ENCODE measurements at places on chromosomes 1 and 21.

DNA sequence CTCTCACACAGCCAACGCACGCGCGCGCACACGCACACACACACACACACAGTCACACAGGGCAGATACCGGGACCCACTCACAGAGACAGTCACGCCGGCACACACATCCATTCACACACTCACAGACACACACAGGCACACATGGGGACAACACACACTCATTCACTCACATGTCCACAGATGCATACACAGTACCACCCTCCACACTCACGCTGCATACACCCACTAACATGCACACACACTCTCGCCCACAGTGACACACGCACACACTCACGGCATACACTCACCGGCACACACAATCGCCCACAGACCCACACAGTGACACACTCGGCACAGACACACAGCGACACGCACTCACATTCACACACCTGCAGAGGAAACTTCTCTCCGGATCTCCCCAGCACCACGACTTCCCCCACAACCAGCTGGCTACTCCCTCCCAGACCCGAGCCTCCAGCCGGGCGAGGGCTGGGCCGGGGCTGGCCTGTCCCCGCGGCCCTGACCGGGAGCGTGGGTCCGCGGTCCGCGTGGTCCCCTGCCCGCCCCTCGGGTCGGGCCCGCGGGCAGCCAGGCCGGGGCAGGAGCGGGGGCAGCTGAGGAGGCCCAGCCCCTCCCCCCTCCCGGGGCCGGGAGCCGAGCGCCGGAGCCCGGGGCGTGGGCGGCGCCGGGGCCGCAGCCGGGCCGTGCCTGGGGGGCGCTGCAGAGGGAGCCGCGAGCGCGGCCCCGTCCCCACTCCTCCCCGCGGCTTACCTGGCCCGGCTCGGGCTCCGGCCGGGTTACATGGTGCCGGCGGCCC lies 552 bp downstream of the DLGAP3 start:
- no peak for DNase-seq

DNA sequence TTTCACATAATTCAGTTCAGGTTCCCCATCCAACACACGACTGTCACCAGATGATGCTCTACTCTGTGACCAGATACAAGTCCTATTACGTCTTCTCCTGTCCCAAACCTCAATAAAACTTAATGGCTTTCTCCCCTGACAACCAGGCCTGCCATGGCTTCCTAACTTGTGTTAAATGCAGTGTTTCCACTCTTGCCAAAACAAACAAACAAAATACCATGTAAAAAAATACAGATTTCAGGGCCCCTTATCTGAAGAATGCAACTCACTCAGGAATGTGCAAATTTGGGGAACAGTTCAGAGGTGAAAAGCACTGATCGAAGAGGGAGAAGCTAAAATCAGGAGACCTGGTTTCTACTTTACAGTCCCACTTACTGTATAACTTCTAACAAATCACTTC lies 863 bp upstream of the NUF2 start:
- no peak for DNase-seq

DNA sequence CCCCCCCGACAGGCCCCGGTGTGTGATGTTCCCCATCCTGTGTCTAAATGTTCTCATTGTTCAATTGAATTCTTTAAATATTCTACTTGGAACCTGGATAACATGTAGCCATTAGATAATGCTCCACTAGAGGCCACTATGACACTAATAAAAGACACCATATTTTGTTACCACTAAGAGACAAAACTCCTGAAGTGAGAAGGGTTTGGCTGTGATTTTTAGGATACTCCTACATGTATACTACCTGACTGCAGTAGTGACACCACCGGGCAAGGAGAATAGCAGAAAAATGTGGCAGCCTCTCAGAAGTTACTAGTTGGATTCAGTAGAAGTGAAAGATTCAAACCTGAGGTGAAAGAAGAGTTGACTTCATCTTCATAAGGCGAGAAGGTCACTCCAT lies 36.0 kb downstream of the F5 start:
- DNase-seq: no peak

GRCh38 chr1:246695136-246695535 lies 29.1 kb upstream of the SCCPDH start:
- no peak for DNase-seq

DNA sequence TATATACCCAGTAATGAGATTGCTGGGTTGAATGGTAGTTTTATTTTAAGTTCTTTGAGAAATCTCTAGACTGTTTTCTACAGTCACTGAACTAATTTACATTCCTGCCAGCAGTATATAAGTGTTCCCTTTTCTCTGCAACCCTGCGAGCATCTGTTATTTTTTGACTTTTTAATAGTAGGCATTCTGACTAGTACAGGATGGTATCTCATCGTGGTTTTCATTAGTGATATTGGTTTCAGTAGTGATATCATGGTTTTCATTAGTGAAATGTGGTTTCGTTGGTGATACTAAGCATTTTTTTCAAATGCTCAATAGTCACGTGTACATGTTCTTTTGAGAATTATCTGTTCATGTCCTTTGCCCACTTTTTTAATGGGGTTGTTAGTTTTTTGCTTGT lies 316.8 kb downstream of the PTBP2 start:
- DNase-seq: no peak

DNA sequence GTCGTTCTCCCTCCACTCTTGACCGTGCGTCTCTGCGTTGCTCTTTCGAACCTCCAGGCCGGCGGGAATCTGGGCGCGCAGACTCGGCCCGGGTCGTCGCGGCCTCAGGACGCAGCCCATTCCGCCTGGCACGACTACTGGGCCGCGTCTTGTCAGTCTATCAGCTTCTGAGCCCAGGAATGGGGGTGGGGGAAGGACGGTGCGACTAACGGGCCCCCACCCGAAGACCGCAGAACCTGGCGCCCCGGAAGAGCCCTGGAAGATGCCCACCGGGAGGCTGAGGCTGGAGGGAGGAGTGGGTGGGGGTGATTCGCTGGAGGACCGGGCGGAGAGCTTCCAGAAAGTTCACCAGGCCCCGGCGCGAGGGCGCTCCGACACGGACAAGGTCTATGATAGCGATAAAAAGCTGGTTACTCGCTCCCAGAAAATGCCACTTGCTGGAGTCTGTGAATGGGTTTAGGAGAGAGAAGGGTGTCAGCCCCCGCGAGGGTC lies 1.7 kb upstream of the DMRTA2 start:
- no peak for DNase-seq

GRCh38 chr1:214952648-214953047 lies 129.9 kb upstream of the KCNK2 start:
- no peak for DNase-seq

DNA sequence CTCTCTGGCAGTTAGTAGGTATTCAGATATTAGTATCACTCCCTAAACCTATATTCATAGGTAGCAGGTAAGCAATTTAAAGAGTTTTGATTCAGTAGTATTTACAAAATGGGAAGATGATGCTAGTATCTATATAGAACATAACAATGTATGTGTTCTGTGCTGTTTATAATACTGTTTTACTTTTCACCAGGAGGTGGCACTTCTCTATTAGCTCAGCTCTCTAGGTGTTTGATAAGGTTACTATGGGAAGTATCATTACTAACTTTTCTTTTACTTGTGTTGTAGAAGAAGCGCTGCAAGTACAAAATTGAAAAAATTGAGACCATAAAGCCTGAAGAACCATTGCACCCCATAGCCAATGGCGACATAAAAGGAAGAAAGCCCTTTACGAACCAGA lies 49.4 kb upstream of the FASLG start:
- DNase-seq: no peak

GRCh38 chr1:51070640-51071039 lies 31.4 kb upstream of the C1orf185 start:
- no peak for DNase-seq

GRCh38 chr1:1356796-1357401 lies 1.5 kb downstream of the MXRA8 start:
- no peak for DNase-seq

DNA sequence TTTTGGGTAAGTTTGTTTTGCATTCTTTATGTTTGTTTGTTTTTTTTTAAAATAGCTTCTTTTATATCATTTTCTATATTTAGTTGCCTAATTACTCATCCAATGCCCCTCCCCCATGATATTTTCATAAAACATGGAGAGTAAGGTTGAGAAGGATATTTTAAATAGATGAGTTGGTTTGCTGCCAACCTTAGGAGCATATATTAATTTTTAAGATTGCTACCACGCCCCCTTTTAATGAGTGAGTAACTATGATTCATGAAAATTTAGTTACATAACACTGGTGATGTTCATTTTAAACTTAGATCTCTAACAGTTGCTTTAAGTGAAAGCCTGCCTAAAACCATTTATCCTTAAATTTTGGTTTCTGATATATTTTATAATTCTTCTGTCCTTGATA lies 18.7 kb downstream of the TMEM50A start:
- no peak for DNase-seq

DNA sequence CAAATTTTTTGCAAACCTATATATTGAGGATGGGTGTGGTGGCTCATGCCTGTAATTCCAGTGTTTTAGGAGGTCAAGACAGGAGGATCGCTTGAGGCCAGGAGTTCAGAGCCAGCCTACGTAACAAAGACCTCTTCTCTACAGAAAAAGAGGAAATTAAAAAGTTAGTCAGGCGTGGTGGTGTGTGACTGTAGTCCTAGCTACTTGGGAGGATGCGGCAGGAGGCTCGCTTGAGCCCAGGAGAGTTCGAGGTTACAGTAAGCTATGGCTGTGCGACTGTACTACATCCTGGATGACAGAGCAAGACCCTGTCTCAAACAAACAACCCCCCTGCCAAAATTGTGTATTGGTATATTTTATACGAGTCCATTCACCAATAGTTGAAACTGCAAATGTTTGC lies 589.7 kb downstream of the DPYD start:
- no peak for DNase-seq

- no peak for DNase-seq
Observed at GRCh38 chr1:7768583-7768982, 2.5 kb upstream of the VAMP3 start.

DNA sequence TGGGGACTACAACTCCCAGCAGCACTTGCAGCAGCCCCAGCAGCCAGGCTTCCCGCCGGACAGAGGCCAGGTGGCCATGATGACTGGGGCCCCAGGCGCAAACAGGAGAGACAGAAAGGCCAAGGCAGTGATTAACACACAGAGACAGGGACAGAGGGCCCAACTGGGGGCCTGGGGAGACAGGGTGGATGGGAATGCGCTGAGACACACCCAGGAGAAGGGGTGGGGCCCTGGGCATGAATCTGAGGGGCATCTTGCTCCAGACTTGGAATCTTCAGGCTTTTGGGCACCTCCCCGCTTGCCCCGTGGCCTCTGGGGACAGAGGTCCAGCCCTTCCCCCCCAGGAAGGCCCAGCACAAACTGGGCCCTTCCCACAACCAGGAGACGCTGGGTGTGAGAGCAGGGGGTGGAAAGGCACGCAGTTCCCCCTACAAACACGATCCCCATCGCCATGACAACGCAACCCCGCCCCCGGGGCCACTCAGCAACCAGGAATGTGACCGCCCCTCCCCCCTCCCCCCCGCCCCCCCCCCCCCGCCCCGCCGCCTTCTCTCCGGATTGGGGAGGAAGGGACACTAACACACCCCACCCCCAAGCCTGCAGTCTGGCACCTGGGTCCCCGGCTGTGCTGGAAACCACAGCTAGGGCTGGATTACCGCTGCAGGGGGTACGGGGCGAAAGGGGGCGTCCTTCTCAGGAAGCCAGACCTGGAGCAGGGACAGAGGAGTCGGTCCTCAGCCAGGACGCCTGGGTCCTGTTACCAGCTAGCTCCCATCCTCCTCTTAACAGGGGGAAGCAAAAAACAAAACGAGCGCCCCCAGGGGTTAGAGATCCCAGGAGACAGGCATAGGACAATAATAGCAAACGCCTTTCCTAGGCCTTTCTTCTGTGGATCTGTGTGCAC lies 4.5 kb downstream of the HDGF start:
- peak; percentile 59 for DNase-seq

DNA sequence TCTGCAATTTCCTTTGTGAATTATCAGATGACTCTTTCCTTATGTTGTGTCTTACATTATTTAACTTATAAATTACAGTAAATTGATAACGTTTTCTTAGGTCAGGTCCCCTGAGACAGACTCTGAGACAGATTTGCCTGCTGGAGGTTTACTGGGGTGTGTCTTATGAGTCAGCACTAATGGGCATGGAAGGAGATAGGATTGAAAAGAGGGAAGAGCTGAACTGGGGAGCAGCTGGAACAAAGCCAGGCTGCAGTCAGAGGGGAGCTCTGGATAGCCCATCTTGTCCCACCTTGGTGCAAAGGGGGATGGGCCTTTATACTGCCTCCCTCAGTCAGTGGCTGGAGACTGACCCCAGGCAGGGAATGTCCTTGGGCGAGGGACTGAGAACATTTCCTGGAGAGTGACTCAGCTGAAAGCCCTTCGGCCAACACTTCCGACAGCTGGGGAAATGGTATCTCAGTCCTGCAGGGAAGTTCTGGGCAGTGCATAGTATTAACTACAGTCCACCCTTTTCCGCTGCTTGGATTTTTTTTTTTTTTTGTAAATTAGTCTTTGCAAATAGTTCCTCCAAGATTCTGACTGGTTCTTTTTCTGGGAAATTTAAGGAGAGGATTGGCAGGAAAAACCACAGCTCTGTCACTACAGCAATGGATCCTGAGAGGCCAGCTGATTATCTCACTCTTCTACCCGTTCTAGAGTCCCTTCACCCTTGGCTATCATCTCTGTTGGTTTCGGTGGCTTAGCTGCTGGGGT lies 39.1 kb upstream of the CDC42BPA start:
- DNase-seq: no peak

DNA sequence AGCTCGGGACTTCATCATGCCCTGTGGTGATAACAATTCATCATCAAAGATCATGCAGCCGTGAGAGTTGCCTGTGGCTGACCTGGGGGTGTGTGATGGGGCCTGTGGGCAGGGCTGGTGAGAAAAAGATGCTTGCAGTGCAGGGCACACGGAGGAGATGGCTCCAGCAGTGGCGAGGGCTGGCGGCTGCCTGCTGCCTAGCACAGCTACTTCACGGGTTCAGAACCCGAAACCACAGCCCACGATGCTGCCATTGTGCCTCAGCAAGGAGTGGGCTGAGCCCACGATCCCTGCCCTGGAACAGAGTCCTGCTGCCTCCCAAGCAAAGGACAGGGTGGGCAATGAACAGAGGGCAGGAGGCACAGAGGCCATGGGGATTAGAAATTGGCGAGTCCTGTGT lies 631 bp upstream of the KRTAP10-9 start:
- DNase-seq: no peak

DNA sequence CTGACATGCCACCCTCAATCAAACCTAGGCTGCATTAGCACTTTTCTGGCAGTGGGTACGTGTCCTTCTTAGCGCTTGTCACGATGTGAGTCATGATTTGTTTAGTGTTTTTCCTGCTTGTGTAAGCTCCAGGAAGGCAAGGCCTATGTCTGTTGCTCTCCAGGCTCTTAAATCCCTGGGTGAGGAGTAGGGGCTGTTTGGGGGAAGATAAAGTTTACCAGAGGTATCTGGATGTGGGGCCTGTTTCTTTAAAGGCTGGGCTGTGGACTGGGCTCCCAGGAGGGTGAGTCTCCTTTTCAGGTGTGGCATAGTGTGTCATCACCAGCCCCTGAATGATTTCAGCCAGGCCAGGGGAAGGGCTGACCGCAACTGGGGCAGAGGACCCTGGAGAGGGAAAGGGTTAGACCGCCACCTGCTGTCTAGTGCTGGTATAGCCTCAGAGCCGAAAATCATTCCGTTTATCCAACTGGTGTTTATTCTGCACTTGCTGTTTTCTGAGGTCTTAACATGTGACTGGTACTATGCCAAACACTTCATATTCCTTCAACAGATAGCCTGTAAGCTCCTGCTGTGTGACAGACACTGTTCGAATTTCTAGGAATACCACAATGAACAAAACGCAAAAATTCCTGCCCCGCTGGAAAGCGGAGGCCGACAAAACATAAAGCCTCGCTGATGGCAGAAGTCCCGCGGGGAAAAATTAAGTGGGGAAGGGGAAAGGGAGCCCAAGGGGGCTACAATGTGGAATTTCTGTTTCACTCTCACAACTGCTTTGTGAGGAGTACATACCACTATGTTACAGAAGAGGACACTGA lies 9.7 kb downstream of the SERINC2 start:
- peak; percentile 39 for DNase-seq

GRCh38 chr1:240005997-240006650 lies 85.6 kb upstream of the FMN2 start:
- DNase-seq: no peak
